ENCODE measurements at places on chromosomes 3 and 15.

- peak; percentile 11 for DNase-seq
Measured at GRCh38 chr3:139797724-139798343, 120.1 kb upstream of the NMNAT3 start.

DNA sequence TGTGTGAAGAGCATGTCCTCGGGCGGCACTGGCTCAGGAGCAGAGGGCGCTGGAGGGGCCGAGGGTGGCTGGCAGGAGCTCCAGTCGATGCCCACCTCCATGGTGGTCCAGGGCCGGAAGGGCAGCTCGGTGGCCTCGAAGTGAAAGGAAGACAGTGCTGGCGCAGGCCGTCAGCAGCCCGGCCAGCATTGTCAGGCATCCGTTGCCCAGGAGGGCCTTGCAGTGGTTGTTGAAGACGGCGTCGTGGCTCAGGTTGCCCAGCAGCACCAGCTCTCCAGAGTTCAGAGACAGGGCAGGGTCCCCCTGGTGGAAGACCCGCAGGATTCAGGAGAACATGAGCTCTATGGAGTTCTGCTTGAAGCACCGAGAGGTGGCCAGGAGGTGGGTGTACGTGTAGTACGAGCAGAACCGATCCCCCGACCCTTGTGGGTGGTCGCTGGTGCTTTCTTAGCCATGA is 16.5 kb upstream of the SIAH2 start:
- DNase-seq = no peak

DNA sequence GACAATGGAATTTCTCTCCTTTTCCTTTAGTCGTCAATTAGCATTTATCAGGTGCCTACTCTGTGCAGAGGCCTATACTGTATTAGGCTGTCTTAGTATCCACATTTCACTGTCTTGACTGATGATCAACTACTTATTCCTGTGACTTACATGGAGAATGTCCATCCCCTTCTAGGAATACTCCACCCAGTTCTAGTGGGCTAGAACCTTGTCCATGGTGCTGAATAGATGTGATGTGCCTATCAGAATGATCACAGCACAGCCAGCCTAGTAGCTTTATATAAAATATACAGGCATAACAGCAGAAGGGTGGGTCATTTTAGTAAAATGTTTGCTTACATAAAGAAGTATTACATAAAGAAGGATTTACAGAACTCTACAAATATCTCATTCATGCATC is 621.4 kb downstream of the PDCD6IP start:
- DNase-seq = no peak

- DNase-seq = peak; percentile 31
Measured at GRCh38 chr3:185820973-185821758, 3.7 kb downstream of the IGF2BP2 start.

- DNase-seq = no peak
Measured at GRCh38 chr15:76398317-76399104, 61.9 kb downstream of the ISL2 start.

DNA sequence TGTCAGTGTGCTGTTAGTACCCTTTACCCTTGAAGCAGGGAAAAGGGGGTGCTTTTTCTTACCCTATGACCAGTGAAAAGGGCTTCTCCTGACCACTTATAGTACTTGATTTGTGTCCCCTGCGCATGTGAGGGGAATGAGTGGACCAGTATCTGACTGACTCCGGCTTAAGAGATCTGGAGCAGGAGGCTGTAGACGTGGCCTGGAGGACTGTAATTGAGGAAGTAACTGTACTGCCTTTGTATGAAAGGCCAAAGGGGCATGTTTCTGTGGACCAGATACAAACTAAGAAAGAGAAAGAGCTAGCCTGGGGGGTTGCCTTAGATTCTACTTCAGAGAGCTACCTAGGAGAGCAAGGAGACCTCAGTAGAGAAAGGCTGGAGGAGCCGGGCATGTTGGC is 89.9 kb upstream of the TBL1XR1 start:
- DNase-seq = no peak

- no peak for DNase-seq
Measured at GRCh38 chr3:183006396-183007002, 26.2 kb upstream of the DCUN1D1 start.

GRCh38 chr15:87929841-87930240 is 326.7 kb downstream of the NTRK3 start:
- DNase-seq = no peak

- DNase-seq = no peak
Measured at GRCh38 chr3:152737021-152737908, 97.7 kb upstream of the P2RY1 start.

- no peak for DNase-seq
Measured at GRCh38 chr3:12766541-12766940, 7.5 kb upstream of the TMEM40 start.

- no peak for DNase-seq
Measured at GRCh38 chr3:175208326-175208725, 349.2 kb downstream of the NAALADL2 start.

GRCh38 chr15:25900901-25901300 is 37.8 kb upstream of the ATP10A start:
- no peak for DNase-seq

- DNase-seq = no peak
Measured at GRCh38 chr3:188926111-188926510, 245.7 kb upstream of the TPRG1 start.

- no peak for DNase-seq
Measured at GRCh38 chr3:377158-377561, 180.6 kb downstream of the CHL1 start.

- no peak for DNase-seq
Measured at GRCh38 chr3:111531446-111531845, 10.6 kb upstream of the CD96 start.

- DNase-seq = no peak
Measured at GRCh38 chr15:101043911-101044624, 124.9 kb downstream of the LRRK1 start.

DNA sequence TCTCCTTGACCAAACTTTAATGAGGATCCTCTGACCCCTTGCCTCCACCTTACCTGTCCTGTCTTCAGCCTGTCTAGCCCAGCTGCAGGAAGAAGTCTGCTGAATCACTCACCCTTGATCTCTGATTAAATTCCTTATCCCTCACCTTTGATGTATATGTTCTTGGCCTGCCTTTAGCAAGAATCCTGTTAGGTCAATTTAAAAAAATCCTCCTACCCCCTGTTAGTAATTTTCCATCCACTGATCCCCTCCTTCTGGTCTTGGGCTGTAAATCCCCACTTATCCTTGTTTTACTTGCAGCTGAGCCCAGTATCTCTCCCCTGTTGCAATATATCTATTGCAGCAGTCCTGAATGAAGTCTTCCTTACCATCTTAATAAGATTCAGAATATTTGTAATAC is 39.0 kb downstream of the MYH15 start:
- no peak for DNase-seq

DNA sequence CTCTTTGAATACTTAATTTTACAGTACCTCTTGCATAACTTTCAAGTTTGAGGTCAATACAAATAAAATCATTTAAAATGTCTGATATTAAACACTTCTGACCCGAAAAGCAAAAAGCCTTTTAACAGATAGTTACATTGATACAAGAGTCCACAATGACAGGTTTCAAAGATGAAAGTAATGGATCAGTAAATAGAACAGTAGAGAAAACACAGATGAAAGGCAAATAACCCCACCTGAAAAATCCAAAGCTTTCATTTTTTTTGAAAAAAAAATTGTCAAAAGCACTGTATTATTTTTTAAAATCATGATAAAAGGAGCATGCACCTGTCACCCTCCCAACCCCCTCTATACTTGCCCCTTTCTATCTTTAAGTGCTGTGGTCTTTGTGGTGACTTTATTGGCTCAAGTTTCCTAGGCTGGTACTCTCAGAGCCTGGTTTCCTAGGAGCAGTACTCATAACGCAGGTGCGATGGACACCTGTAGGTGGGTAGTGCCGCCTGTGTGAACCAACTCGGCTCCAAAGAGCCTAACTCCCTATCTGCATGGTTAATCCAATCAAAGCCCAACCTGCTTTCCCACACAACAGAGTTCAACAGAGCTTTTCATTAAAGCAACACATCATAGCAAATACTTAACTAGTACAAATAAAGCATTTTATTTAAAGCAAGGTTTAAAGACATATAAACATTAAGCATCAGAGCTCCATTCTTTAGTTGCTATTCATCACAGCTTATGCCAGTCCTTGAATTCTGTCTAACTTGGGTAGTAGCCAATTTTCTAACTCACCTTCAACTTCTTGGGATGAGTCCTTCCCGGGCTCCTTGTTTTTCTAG is 32.2 kb downstream of the LIPC start:
- no peak for DNase-seq

GRCh38 chr3:25849641-25850385 is 59.9 kb downstream of the OXSM start:
- no peak for DNase-seq

DNA sequence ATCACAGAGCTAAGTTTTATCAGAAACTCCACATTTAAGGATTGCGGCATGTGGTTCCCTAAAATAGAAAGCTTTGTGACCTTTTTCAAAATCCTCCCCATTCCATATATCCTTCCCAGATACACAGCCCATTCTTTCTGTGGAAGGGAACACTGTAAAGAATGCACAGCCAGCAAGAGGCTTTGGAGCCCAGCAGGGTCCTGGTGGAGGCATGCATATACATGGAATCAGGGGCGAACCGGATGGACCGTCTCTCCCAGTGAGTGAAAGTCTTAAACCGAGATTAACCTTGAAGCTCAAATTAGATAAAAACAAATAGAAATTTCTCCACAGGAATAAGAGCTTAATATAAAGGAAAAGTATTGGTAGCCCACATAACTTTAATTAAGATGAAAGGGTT is 436.2 kb upstream of the MDFIC2 start:
- DNase-seq = no peak

DNA sequence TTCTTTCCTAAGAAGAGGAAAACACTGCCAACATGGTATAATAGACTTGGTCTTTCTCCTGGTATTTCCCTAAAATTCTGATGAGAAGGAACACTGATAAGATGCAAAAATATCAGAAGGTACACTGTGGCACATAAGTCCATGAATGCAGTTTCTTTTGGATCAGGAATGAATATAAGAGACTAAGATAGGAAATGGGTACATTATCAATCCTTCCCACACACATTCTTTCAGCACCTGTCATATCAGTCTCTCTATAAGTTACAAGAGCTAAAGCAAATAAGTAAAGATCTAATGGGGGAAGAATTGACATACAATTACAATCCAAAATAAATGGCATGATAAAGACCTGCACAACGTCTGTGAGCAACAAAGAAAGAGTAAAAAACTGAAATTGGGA is 1101.0 kb downstream of the ROBO2 start:
- DNase-seq = no peak

- DNase-seq = no peak
Measured at GRCh38 chr3:129560269-129560787, 17.4 kb downstream of the H1-8 start.

- DNase-seq = no peak
Measured at GRCh38 chr3:169965562-169966427, 812 bp upstream of the SEC62 start.

- no peak for DNase-seq
Measured at GRCh38 chr3:23288715-23289114, 85.6 kb downstream of the UBE2E2 start.

- no peak for DNase-seq
Measured at GRCh38 chr3:46299608-46300460, 54.1 kb upstream of the CCR2 start.

DNA sequence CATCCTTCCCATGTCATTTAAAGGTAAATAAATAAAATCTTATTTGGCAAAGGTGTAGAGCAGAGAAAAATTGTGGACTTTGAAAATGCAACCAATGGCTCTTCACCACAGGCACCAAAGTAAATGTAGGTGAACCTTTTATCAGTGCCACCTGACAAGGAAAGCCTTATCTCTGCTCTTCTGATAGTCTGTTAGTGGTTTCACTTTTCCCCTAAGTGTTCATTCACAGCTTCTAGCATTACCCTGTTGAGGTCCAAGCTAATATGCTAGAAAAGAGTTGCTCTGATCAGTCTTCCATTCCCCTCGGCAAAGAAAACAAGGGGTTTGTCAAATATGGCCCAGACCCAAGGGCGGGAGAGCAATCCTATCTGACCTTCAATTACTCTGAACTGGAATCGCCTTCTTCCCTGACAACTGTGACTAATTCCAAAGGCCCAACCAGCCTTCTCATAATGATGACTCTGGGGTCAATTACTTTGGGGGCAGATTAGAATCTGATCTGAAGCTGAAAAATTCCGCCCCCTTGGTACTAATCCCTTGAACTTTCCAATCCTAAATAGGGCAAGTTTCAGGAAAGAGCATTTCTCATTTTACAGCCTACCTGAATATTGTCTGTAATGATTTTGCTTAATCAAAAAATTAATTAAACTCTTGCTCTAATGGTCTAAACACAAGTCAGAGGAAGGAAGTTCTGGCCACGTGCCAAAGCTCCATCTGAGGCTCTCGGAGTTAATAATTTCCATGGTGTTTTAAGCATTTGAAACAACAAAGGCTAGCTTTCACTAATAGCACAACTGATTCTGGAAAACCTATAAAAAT is 52.4 kb downstream of the SETMAR start:
- peak; percentile 57 for DNase-seq

- peak; percentile 34 for DNase-seq
Measured at GRCh38 chr3:55446850-55447249, 40.3 kb downstream of the WNT5A start.

DNA sequence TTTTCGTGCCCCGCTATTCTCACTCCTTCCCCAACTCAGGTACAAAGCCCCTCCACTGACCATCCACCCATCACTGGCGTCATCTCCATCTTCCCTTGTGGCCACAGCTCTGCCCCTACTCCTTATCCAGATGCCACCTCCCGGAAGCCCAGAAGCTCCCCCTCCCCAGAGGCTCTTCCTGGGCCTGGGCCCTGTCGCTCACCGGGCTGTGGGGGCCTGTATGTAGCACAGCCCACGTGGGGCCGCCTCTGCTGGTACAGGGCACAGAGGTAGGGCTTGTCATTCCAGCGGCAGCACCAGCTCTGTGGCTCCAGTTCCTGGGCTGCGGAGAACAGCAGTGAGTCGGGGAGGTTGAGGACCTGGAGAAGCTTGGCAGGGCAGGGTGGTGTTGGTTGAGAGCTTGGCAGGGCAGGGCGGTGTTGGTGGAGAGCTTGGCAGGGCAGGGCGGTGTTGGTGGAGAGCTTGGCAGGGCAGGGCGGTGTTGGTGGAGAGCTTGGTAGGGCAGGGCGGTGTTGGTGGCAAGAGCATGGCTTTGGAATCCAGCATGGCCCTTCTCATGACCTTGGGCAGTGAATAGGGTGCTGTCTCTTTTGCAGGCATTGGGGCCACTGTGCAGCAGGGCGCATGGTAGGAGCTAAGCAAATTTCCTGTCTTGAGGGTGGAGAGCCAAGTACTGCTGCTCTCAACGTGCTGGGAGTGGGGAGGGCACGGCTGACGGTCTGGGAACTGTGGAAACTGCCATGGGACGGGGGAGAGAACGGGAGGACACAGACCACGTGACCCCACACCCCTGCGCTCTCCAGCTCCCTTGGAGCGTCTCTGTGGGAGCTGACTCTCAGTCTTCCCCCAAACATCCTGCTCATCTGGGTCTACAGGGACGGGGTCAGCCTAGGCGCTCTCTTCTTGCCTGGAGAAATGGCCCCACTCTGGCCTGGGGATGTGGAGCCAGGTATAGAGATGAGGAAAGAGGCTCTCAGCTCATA is 43.4 kb downstream of the MUC20 start:
- DNase-seq = no peak

GRCh38 chr3:78285032-78285728 is 1245.3 kb downstream of the ROBO2 start:
- DNase-seq = no peak

GRCh38 chr3:149512073-149512782 is 37.7 kb downstream of the TM4SF4 start:
- peak; percentile 52 for DNase-seq

- DNase-seq = no peak
Measured at GRCh38 chr15:79222808-79223207, 59.7 kb upstream of the ANKRD34C start.

Data from right kidney (tissue), 9 donors.